ENCODE measurements at places on chromosomes 12 and 14. TPM values are rescaled to one million over a fixed set of nuclear protein-coding genes. Genes with fewer than 3 reads are reported as not detected.

Gene SERPINA12
- not detected for total RNA-seq

- no peaks in the 10 kb centered on the region for H3K27me3 ChIP-seq
- H3K36me3 ChIP-seq: no peaks in the 10 kb centered on the region
- peak; percentile 27 for DNase-seq
- H3K4me3 ChIP-seq: no peak overlapping the region
- H3K27ac ChIP-seq: no peak overlapping the region
- no peaks in the 10 kb centered on the region for H3K4me1 ChIP-seq
These were observed 114.8 kb upstream of the FLRT2 start for GRCh38 chr14:85415015-85415712.

DNA sequence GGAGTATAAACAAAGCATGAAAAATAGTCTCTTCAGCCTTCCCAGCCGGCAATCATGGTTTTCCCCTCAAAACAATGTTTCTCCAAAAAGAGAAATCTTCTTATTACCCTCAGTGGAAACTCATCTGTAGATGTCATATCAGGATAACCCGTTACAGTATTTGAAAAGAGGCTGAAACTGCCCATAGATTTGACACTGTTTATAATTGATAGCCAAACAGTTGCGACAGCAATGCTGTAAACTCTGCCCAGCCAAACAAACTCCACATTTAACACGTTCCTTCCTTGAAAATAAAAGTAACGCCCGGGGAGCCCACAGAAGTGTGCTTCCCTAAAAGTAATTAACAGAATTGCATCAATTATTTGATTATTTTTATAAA is 201.3 kb upstream of the FOXN3 start:
- no peak overlapping the region for H3K27ac ChIP-seq
- H3K4me1 ChIP-seq: no peaks in the 10 kb centered on the region
- H3K27me3 ChIP-seq: peaks cover 19% of the 10 kb centered on the region
- H3K36me3 ChIP-seq: no peaks in the 10 kb centered on the region
- no peak for DNase-seq

- no peaks in the 10 kb centered on the region for H3K36me3 ChIP-seq
- no peaks in the 10 kb centered on the region for H3K27me3 ChIP-seq
- H3K4me3 ChIP-seq: no peak overlapping the region
- H3K27ac ChIP-seq: no peak overlapping the region
- peak; percentile 44 for DNase-seq
- no peaks in the 10 kb centered on the region for H3K4me1 ChIP-seq
These were observed 22.1 kb upstream of the NINJ2 start for GRCh38 chr12:685388-685787.

DNA sequence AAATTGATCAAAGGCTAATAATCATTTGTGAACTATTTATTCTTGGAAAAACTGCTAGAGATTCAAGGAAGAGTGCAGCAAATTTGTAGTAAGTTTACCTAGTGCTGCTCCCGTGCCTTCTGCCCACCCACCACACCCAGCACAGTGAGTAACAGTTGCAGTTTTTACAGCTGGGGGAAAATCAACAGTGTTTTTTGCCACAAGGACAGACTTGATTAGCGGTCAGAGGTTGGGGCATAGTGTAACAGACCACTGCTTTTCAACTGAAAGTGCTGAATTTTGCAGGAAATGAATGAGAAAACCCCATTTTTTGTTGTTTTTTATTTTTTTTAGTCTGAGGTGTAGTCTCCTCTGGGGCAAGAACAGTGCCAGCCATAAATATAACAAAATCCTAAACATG is 7.5 kb upstream of the KLRK1 start:
- H3K27me3 ChIP-seq: no peaks in the 10 kb centered on the region
- DNase-seq: no peak
- no peak overlapping the region for H3K27ac ChIP-seq
- H3K4me1 ChIP-seq: peaks cover 33% of the 10 kb centered on the region
- H3K36me3 ChIP-seq: 0 out of 2 replicates have a peak, but pooled peaks cover 3% of the 10 kb centered on the region

- no peak overlapping the region for H3K27ac ChIP-seq
- DNase-seq: peak; percentile 67
- no peaks in the 10 kb centered on the region for H3K36me3 ChIP-seq
- no peaks in the 10 kb centered on the region for H3K27me3 ChIP-seq
- H3K4me1 ChIP-seq: no peaks in the 10 kb centered on the region
These were observed 521 bp downstream of the CDK2AP1 start for GRCh38 chr12:123271001-123271668.

GRCh38 chr14:36270191-36270590 is 50.2 kb downstream of the MBIP start:
- H3K4me3 ChIP-seq: no peak overlapping the region
- no peaks in the 10 kb centered on the region for H3K4me1 ChIP-seq
- no peaks in the 10 kb centered on the region for H3K27me3 ChIP-seq
- H3K27ac ChIP-seq: no peak overlapping the region
- H3K36me3 ChIP-seq: no peaks in the 10 kb centered on the region
- no peak for DNase-seq

- H3K4me1 ChIP-seq: peaks cover 37% of the 10 kb centered on the region
- DNase-seq: no peak
- H3K27me3 ChIP-seq: no peaks in the 10 kb centered on the region
- no peak overlapping the region for H3K27ac ChIP-seq
These were observed 26.6 kb downstream of the TRAFD1 start for GRCh38 chr12:112151766-112152541.

DNA sequence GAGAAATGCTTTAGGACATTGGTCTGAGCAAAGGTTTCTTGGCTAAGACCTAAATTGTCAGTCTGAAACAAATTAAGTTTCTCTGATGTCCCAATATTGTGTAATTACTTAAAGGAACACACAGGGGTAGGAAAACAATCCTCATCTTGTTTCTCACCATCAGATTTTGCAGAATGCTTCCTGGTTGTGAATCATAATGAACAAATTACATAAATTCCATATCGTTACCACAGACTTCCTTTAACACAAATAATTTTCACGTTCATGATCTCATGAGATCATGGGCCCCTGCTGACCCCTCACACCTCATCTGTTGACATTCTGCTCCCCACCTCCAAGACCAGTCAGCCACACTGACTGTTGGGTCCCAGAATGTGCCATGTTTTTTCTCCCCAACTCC is 194.1 kb downstream of the MON2 start:
- peak overlapping the region; percentile 98 for H3K27ac ChIP-seq
- DNase-seq: peak; percentile 28
- H3K27me3 ChIP-seq: no peaks in the 10 kb centered on the region
- H3K4me3 ChIP-seq: no peak overlapping the region
- H3K4me1 ChIP-seq: peaks cover 23% of the 10 kb centered on the region
- no peaks in the 10 kb centered on the region for H3K36me3 ChIP-seq

DNA sequence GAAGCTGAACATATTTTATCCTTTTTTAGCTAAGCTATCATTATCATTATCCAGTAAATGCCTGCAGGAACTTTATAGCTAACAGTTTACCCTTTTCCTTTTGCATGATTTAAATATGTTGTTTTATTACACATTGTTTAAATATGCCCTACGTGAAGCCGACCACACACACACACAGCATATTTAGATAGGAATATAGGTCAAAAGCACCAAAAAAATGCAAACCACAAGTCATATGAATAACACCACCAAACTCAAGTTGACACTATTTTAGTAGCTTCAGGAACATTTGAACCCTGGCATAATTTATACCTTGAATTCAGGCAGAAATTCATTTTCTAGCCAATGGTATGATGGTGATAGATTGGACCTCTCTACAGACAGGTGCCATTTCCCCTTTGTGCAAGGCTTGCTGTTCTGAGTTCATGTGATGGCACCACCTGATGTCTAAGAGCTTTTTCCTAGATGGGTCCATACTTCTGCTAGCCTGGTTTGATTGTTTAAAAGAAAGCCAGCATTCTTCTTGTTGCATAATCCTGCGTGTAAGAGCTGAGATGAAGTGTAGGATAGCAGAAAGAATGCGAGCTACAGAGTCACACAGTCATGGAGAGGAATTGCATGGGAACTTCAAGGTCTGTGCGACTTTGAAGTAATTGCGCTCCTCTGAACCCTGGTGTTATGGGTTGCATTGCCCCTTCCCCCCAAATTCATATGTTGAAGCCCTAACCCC is 454.8 kb upstream of the SOX5 start:
- H3K4me3 ChIP-seq: no peak overlapping the region
- H3K36me3 ChIP-seq: no peaks in the 10 kb centered on the region
- no peaks in the 10 kb centered on the region for H3K4me1 ChIP-seq

- H3K27me3 ChIP-seq: no peaks in the 10 kb centered on the region
- H3K36me3 ChIP-seq: 0 out of 2 replicates have a peak, but pooled peaks cover 3% of the 10 kb centered on the region
- peak overlapping the region; percentile 5 for H3K27ac ChIP-seq
These were observed 1.1 kb downstream of the MIS18BP1 start for GRCh38 chr14:45251912-45252311.

GRCh38 chr12:5784462-5785130 is 160.5 kb downstream of the ANO2 start:
- H3K27me3 ChIP-seq: peaks cover 29% of the 10 kb centered on the region
- H3K36me3 ChIP-seq: no peaks in the 10 kb centered on the region
- H3K27ac ChIP-seq: no peak overlapping the region
- no peaks in the 10 kb centered on the region for H3K4me1 ChIP-seq
- no peak for DNase-seq
- no peak overlapping the region for H3K4me3 ChIP-seq

All from PC-9 (cell line).